ENCODE measurements at places on chromosomes 5 and 9.

DNA sequence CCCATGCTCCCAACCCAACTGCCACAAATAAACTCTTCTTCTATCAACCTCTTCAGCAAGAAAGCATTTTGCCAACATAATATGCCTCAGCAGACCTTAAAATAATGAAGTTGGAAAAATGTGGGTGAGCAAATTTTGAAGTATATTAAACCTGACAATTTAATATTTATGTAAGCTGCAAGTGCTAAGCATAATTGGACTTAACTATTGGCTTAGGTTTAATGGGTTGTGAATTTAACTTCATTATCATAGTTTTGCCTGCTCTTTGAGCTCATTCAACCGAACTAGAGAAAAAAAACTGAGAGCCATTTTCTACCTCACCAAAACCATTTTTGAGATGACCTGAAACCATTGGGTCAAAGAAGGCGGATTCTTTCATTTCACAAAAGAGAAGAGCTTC, 805.5 kb upstream of the DMAC1 start:
- DNase-seq = no peak

DNA sequence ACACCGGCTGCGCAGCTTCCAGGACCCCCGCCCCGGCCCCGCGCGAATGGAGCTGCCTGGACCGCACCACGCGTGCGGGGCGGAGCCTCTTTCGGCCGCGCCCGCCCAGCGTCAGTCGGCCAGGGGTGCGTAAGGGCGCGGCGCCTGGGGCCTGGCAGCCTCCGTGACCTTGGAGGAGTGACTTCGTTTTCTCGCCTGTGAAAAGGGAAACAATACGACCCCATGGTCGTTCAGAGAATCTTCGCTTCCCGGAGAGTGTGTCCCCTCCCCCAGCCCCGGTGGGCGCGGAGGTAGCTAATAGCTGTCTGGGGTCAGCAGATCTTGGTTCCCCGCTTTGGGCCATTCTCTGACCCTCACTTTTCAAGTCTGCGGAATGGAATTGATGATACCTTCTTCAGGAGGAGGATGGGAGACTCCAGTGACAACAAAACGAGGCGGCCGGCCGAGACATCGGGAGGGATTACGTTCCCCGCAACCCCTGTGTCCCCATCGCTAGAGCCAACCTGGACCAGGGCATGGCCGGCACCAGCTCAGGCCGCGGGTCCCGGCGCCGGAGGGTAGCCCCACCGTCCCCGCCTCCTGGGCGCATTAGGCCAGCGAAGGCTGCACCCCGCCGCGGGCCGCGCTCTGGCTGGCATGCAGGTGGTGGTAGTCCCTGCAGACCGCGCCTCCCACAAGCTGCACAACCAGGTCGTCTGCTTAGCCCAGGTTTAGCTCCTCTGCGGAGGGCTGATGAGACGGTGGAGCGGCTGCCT, 5.5 kb upstream of the CDHR2 start:
- no peak for DNase-seq

DNA sequence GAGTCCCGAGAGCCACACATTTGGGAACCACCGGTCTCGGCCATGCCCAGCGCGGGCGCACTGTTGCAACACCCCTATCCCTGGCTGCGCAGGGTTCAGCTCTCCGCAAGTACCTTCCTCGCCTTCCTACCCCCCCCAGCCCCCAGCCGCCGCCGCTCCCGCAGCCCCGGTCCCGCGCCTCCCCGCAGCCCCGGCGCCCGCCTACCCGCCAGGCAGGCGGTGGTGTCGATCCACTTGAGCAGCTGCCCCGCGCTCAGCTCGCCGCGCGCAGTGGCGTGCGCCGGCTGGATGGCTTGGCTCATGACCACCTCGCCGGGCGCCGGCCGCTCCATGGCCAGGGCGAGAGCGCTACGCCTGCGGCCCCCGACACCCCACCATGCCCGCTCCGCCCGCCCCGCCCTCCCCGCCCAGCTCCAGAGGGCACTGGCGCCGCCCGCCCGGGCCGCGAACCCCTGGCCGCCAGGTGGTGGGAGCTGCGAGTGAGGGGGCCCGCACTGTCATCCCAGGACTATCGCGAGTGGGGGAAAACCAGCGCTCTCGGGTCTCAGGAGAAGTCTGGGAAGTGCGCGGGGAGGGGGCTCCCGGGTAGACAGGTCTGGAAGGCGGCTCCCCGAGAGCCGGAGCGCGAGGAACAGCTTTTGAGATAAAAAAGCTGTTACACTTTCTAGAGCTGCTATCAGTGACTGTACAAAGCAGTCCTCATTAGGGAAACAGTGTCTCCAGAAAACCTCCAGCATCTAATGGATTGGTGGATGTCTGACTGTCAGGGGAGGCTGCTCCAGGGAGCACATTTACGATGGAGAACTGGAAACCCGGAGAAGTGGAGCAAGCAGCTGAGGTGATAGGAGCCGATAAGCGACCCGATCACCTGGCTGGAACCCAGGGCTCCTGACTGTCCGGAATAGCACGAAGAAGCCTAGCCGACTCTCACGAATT, at the start of gene ACOT12:
TSS of gene ACOT12 (minus strand) at position 352 of the 936 bp plus-strand sequence. CDS start at position 332, 20 bp downstream.
- no peak for DNase-seq

DNA sequence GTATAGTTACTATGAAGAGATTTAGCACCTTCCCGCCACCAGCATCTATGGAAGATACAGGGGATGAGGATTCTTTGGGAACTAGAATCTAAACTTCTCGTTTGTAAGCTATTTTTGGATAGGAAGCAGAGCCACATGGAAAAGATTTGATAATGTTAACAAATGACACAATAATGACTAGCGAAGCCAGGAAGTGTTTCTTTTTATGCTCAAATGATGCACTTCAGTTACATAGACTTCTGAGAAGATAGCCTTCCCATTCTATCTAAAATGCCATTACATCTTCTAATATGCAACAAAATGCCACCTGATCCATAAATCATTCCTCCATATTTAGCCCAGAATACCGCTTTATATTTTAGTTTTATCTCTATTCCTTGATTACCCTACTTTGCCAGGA, 17.0 kb upstream of the TNC start:
- DNase-seq = no peak

- DNase-seq = no peak
These were observed 382.6 kb downstream of the ADGRV1 start for GRCh38 chr5:90941002-90941720.

DNA sequence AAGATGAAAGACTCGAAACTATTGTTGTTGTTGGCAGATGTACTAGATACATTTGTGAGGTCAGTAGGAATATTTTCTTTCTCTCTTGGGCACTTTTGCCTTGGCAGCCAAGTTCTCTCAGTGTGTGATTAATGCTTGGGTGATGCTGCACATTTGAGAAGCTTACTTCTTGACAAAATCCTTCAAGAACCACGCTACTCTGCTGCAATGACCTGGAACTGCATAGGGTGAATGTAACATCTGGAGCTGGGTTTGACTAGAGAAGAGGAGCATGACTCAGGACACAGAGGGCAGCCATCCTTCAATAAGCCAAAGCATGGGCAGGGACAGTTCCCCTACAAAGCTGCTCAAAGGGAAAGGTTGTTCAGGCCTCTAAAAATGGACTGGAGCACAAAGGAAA, 75.5 kb upstream of the PUM3 start:
- no peak for DNase-seq

- DNase-seq = no peak
These were observed 117.2 kb upstream of the TBCA start for GRCh38 chr5:77893225-77893860.

DNA sequence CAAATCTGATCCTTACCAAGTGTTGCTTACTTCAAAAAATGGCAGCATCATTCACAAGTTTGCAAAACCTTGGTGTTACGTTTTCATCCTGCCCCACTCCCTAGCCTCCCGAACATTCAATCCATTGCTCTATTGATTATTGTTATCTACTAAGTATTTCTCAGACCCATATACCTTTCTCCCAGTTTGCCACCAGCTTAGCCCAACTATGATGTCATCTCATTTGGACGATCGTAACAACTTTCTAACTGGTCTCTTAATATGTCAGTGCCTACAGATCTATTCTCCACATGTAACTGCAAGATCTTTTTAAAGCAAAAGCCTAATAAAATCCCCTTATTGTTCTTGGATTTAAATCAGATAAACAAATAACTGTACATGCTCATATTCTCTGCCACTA, 497.1 kb upstream of the EDIL3 start:
- DNase-seq = no peak

DNA sequence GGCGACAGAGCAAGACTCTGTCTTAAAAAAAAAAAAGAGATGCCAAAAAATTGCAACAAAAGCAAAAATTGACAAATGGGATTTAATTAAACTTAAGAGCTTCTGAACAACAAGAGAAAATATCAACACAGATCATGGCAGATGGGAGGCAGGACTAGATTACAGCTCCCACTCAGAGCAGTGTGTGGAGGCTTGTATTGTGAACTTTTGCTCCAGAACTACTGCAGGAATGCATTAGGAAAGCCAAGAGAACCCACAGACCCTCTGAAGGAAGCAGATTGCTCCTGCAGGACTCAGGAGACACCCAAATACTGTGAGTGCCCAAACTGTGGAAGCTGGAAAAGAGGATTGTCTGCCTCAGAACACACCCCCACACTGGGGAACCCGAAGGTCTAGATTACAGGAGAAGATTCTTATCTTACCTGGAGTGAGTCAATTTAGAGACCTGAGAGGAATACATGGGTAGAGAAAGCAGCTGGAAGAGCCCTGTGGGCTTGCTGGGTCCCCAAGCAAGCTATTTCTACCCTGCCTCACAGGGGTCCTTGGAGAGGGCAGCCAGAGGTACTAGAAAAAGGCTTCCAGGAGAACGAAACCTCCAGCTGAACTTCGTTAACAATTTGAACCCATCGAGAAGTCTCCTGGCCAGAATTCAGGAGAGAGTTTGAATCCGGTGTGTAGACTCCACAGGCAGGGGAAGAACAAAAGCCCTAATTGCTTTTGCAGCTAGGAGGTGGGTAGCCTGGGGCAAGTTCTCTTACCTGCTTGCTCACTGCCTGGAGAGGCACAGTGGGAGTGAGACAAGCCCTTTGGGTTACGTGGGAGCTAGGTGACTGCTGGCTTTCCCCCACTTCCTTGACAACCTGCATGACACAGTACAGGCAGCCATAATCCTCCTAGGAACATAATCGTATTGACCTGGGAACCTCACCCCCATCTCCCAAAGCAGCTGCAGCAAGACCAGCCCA, 593.4 kb upstream of the RGMB start:
- no peak for DNase-seq

GRCh38 chr5:138610918-138611677, 35.9 kb upstream of the HSPA9 start:
- no peak for DNase-seq

DNA sequence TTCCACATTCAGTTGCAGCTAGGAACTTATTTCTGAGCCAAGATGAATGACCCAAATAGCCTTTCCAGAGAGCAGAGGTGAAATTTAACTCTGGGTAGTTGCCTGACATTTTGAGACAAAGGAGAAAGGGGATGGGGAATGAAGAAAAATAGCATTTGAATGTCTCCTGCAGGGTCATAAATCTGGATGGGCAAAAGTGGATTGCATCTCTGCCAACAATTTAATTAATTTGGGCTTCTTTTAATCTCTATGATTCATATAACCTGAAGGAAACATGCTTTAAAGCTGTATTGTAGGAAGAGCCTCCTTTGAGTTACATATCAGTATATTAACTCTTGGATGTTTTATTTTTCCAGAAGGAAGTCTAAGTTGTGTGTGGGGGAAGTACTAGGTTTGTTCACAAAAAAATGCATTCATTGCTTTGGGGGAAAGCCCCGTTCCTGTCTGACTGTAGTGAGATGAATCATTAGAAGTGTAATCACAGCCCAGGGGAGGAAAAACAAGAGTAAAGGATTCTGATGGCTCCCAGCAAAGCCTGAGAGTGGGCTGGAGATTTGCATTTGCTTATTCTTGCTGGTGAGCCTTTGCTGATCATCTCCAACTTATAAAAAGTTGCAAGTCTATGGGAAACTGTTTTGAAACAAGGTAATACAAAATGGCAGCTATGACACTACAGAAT, 133.0 kb upstream of the IQGAP2 start:
- DNase-seq = no peak

GRCh38 chr9:136860529-136860928, 5.6 kb downstream of the EDF1 start:
- no peak for DNase-seq

- DNase-seq = no peak
These were observed 84.8 kb downstream of the RAD23B start for GRCh38 chr9:107367727-107368502.

DNA sequence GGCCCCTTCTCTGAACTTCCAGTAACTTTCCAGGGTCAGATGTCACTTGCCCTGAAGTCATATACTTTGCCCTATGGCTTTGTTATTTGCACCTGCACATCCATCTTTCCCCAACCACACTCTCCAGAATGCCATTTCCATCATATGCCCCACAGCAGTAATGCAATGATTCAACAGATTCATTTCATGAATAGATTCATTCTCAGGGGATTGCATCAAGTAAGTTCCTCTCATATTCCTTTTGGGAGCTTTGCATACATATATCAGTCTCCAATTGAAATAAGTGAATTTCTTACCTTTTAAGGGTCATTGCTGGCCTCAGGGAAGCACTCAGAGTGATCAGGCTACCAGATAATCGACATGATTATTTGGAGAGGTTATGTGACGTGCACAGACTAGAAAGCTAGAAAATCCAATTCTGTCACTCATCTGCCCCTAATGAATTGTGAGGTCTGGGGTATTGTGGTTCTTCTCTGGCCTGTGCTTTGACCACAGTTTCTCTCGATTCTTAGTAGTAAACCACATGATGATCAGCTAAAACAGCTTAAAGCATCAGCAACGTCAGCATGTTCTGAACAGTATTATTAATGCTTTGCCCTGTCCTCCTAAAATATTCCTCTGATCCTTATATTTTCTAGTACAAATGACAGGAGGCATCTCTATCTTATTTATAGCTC, 179.9 kb downstream of the ATPSCKMT start:
- DNase-seq = no peak

DNA sequence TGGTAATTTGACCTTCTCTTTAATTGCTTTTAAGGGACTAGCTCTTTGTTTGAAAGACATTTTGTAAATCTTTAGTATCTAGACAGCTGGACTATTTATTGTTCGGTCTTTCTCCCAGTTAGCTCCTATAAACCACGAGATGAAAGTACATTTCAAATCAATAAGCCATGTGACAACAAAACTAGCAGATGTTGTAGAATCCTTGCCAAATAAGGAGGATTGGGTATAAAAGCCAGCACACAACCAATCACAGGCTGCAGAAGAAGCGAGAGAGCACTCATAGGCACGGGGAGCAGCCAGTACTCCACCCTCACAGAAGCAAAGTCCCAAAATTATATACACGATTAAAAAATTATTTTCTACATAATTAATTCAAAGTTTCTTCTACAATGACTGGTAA, 8.1 kb upstream of the OMD start:
- no peak for DNase-seq

DNA sequence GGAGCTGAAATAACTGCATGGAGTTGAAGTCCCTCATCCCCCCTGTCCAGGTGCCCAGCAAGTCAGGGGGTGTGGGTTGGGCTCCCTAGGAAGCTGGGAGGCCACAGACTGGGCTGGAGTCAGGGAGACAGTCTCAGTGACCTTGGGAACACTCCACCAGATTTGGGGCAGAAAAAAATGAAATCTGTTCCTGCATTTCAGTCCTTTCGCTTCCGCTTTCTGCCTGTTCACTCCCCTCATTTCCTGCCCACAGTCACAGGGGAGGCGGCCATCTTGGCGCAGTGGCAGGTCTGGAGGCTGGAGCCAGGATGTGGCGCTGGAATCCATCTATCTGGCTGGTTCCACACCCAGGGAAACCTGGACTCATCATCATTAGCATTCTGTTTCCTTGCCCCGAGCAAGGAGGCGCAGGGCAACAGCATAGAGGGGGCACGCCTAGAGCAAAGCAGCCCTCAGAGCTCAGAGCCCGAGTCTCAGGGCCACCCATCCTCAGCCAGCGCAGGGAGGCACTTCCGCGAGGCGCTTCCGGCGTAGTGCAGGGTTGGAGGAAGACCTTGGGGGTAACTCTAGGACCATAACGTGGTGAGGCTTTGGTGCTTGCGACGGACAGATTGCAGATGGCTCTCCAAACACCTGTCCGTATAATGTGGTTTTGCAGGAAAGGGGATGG, 86.2 kb upstream of the HSPA9 start:
- no peak for DNase-seq
